ENCODE measurements at places on chromosomes 6 and 20.

- DNase-seq = no peak
Measured at GRCh38 chr20:36115925-36116324, 38.6 kb upstream of the EPB41L1 start.

DNA sequence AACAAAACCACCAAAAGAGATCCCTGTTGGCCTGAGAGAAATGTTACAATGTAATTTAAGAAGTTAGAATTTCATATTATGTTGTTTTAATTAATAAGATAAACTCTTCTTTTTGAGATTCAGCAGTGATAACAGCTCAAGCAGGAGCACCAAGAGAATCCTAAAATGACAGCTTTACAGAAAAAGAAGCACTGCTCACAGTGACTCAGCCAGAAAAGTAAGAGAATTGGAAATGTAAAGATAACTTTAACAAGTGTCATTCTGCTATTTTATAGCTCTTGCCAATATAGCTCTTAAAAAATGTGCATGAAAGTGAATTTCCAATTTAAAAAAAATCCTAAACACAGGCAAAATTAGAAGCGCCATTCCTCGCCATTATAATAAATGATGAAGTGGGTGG, 111.3 kb downstream of the UBE3D start:
- DNase-seq = no peak

DNA sequence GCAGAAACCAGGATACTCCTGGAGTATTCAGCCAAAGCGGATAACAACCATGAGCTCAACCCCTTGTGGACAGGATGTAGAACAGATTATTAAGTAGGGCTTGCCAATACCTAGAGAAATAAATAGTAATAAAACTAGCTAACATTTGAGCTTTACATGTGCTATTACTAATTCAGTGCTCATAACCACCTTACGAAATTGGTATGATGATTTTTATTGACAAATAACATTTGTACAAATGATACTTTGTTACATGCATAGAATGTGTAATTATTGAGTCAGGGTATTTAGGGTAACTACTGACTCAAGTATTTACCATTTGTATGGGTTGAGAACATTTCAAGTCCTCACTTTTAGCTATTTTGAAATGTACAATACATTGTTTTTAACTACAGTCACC, 287.9 kb downstream of the CDC5L start:
- no peak for DNase-seq

- DNase-seq = peak; percentile 17
Measured at GRCh38 chr6:23244300-23244699, 674.9 kb downstream of the HDGFL1 start.

DNA sequence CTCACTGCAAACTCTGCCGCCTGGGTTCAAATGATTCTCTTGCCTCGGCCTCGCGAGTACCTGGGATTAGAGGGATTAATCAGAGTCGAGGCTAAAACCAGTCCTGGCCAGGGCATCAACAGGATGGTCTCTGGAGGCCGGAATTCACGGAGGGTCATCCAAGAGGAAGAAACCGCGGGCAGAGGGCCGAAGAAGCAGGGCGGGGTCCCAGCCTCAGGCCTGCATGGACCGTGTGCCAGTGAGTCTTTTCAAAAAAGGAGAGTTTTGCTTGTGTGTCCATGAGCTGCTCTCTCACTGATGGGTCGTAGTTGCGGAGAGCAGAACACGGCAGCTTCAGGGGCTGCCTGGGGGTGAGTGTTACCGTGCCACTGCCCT, 295.1 kb upstream of the ZNF337 start:
- DNase-seq = no peak

GRCh38 chr6:133240511-133241085, 559 bp upstream of the EYA4 start:
- no peak for DNase-seq

DNA sequence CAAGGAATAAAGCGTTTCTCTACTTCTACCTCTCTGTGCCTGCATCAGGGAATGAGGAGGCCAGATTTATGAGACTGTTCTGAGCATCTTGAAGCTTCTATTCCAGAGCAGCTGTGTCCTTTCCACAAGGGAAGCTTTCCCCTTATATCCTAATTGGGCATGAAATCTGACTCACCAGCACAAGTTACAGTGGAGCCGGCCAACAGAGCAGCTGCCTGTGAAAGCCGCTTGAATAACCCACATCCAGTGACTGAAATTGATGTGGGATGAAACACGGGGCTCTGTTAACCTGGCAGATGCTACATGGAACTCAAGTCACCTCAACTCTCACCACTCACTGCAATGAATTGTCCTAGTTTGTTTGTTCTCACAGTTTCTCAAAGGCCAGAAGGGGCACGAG, 400.3 kb downstream of the TFAP2A start:
- DNase-seq = no peak

DNA sequence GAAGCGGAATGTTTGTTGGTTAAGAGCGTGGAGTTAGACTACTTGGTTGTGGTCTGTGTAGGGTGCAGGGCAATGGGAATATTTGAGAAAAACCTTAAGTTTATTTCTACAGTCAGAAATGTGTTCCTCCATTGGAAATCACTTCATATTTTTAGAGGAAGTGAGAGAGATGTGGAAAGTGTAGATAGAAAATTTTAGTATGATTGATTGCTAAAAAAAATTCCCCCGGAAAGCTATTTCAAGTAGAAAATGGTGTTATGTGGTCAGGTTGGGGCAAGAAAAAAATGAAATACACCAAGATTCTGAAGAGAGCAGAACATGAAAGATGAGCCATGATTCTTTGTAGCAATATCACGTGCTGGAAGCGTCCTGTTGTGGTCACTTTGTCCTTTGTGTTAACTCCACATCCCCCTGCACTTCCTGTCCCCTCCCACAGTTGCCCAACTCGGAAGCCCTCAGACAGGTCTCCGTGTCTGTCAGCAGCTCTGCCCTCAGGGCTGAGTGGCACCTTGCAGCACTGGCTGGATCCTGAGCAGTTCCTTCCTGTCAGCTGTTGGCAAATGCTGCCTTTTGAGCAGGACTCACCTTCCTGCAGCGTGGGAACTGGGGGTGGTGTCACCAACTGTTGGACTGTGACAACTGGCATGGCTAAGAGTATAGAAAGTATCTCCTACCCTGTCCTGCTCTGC, 137.5 kb upstream of the SLC24A3 start:
- no peak for DNase-seq

- DNase-seq = no peak
Measured at GRCh38 chr6:13260831-13261230, 67.5 kb downstream of the TBC1D7 start.

- DNase-seq = no peak
Measured at GRCh38 chr6:26754212-26754611, 94.7 kb upstream of the ZNF322 start.

DNA sequence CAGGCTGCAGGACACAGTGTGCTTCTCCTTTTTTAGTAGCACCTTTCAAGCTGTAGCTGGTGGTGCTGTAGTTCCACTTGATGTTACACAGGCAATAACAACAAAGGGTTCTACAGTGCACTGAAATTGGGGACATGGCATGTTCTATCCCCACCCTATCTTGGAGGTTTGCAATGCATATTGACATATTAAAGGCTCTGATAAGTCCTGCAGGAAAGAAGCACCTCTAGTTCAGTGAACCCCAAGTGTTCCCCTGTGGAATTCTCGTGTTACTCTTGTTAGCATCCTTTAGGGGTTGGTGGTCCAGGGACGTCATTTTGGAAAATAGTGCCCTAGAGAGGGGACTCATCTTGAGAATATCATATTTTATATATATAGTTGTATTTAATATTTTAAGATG, 337.6 kb downstream of the DHX35 start:
- no peak for DNase-seq

- no peak for DNase-seq
Measured at GRCh38 chr6:148379481-148379880, 36.8 kb downstream of the SASH1 start.

- no peak for DNase-seq
Measured at GRCh38 chr6:166743406-166744222, 116.6 kb upstream of the RPS6KA2 start.

- no peak for DNase-seq
Measured at GRCh38 chr6:82362878-82363427, 664 bp upstream of the TPBG start.

- DNase-seq = no peak
Measured at GRCh38 chr6:44837741-44838140, 450.2 kb downstream of the CDC5L start.

Data from HS-27A (cell line).